ENCODE measurements at places on chromosomes 2 and 18. TPM values are rescaled to one million over a fixed set of nuclear protein-coding genes. Genes with fewer than 3 reads are reported as not detected.

DNA sequence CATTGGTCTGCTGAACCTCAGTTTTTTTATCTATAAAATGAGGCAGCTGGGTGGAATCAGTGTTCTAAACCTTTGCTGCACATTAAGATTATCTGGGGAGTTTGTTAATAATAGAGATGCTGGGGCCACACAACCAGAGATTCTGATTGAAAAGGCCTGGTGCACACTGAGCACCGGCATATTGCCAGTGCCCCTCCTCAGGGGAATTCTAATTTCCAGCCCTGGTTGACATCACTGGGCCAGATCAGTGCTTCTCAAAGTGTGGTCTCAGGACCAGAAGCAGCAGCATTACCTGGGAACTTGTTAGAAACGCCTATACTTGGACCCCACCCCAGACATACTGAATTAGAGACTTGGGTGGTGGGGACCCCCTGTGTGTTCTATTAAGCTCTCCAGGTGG lies 112.5 kb downstream of the SETBP1 start:
- no peak for DNase-seq

- DNase-seq: no peak
These were observed 152.9 kb downstream of the NCKAP5 start for GRCh38 chr2:133415210-133415876.

DNA sequence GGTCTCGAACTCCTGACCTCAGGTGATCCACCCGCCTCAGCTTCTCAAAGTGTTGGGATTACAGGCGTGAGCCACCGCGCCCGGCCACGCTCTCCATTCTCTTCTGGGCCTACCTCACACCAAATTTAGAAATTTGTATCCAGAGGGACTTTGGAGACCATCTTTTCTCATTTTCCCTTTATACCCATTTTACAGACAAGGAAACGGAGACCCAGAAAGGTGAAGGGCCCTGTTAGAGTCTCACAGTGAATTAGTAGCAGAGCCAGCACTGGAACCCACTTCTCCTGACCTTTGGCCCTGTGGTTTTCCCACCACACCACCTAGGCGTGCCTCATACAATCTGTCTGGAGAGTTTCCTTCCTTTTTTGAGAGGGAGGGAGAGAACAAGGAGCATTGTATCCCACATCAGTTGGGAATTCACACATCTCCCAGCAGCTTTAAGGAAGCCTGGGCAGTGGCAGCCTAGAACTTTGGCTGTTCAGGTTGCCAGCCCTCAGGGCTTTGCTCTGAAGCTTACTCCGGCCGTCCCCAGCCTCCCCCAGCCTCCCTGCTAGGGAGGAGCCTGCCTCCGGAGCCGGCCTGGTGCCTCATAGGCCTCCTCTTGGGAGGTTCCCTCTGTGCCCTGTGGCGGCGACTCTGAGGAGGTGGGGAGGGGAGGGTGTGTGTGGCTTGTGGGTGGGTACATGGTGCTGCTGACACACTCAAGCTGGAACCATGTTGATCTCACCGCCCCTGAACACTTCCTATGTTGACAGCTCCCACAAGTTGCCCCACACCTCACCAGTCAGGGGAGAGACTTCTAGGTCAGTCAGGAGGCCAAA lies 13.8 kb downstream of the FOSL2 start:
- no peak for DNase-seq

Gene IL36B
- not detected for total RNA-seq

Gene SIX3
- 0.21 TPM for total RNA-seq

- peak; percentile 46 for DNase-seq
These were observed 279.2 kb upstream of the DCC start for GRCh38 chr18:52060607-52061304.
